ENCODE measurements at places on chromosomes 12 and 14.

- no peak for DNase-seq
Measured at GRCh38 chr12:85807730-85808129, 28.5 kb downstream of the RASSF9 start.

DNA sequence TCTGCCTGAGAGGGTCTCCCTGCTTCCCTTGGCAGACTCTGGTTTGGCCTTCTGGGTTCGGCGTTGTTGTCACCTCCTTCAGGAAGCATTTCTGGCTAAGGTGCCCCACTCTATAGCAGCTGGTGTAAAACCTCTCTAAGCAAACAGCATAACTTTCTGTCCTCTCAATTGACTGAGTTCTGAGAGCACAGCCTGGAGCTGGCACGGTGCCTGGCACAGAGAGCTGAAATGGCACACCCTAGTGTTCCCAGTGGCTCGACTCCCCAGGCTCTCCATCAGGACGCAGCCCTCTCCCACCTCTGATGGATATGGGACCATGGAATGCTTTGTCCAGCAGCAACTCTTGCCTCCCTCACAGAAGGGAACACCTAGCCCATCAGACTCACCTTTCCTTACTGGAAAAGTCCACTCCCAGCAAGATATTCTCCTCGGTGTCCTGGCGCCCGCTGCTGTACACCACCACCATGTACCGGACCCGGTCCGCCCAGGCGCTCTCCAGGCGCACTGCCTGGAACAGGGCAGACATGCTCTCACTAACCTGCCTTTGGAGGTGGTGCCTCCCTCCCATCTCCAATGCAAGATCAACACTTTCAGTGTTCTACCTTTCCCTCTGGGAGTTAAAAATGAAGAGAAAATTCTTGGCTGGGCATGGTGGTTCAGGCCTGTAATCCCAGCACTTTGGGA is 40.6 kb downstream of the SSH1 start:
- DNase-seq: no peak

- no peak for DNase-seq
Measured at GRCh38 chr12:12713932-12714275, 3.3 kb upstream of the CDKN1B start.

DNA sequence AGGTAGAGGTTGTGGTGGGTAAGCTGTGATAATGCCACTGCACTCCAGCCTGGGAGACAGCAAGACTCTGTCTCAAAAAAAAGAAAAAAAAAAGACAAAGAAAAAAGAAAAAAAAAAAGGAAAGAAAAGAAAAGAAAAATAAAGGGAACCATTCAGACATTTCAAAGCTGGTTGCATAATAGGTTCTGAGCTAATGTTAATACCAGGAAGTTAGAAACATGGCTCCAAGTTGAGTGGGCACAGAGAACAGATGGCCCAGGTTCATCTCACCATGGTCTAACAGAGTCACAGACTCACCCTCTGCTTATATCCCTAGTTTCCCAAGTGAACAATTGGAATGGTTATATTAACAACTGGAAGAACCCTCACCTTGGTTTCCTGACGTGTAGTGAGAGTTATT is 17.4 kb upstream of the ZDHHC17 start:
- no peak for DNase-seq

GRCh38 chr14:74684434-74684833 is 28.4 kb downstream of the AREL1 start:
- no peak for DNase-seq

GRCh38 chr12:75764091-75764841 is 252.9 kb upstream of the KRR1 start:
- no peak for DNase-seq

DNA sequence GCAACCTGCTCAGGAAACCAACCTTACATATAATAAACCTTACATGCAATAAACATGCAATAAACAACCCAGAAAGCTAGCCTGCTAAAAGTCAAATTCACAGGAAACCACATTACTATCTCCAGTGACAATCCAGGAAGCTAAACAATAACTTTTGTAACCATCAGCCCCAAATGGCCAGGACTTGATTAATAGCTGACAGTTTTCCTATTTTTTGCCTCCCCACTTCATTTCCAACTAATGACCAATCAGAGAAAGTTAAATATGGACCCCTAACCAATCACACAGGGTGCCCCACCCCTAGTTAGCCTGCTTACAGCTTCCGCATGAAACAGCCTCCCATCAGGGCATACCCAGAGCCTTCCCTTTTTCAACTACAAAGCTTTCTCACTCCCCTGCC is 152.2 kb upstream of the LMNTD1 start:
- no peak for DNase-seq

GRCh38 chr12:99170037-99170436 is 477.5 kb upstream of the GARIN6 start:
- DNase-seq: no peak

- no peak for DNase-seq
Measured at GRCh38 chr12:77189901-77190416, 124.6 kb upstream of the E2F7 start.

- DNase-seq: no peak
Measured at GRCh38 chr12:122669397-122670070, 33.6 kb downstream of the HCAR2 start.

DNA sequence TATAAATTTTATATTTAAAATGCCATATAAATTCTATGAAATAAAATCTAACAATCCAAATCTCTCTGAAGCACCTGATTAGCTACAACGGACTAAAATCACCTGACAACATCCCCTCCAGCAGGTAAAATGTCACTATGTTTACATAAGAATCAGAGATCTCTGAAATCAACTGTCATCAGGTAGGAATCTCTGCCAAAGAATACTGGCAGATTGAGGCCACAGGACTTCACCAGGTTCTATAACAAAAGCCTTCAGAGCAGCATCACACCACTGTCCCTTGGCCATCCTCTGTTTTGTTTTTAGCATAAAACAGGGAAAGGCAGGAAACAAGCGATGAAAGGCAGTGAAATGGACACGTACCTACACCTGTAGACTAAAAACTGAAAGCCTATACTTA is 22.1 kb downstream of the FGD6 start:
- DNase-seq: no peak

DNA sequence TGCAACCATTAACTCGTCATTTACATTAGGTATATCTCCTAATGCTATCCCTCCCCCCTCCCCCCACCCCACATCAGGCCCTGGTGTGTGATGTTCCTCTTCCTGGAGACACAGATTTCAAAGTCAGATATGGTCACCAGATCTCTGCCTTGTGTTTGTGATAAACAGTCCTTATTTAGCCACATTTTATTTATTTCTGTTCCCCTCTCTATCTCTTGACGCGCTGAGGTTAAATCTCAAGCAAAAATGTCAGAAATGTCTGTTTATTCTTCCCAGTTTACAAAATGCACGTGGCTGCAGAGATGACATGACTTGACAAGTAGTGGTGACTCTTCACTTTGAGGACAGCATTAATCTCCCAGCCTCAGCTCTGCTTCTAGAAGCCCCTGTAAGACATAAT is 11.5 kb upstream of the RASSF3 start:
- DNase-seq: no peak

DNA sequence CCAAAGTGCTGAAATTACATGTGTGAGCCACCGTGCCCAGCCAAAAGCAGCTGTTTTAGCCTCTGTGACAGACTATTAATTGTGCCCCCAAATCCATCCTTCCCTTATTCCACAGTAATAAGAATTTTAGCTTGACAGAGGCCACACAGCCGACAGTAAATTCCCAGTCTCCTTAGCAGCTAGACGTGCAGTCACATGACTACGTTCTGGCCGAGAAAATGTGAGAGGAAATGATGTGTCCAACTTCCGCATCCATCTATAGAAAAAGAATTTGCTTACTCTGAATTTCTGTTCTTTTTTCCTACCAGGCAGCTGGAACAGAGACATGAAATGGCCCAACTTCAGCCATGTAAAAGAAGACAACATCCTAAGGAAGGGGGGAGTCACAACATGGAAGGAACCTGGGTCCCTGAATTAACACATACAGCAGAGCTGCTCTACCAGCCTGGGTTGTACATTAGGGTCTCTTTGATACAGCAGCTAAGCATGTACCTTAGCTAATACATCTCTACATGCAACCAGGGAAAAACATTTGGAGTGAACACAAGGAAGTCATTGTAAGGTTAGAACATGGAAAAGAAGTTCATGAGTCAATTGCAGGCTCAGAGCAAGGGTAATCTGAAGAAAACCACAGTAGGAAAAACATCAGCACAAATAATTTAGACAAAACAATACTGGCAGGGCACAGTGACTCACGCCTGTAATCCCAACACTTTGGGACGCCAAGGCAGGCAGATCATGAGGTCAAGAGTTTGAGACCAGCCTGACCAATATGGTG is 35.5 kb downstream of the CIT start:
- no peak for DNase-seq

- no peak for DNase-seq
Measured at GRCh38 chr14:84891404-84891803, 638.5 kb upstream of the FLRT2 start.

DNA sequence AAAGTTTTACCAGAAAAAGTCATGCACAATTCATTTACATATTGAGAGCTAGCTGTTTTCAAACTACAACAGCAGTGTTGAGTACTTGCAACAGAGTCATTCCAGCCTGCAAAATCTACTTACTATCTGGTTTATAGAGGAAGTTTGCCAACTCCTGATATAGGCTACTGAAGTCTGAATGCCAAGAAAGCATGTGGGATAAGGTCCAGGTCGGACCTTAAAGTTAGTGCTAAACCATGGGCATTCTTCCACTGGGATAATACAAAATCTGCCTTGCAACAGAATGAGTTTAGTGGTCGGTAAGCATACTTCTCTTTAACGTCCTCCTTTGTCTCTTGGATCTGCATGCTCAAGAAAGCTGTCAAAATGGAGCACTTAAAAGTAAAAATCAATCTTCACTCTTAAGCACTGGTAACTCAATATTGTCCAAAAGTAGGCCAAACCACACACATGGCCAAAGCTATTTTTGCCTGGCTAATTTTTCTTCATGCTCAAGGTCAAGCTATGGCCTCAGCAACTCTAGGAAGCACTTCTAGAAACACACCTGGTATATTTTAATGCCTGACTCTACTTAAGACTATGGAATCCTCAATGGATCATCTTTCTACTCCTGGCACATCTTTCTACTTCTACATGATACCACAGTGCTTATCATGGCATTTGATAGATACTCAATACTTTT is 364.9 kb upstream of the KITLG start:
- DNase-seq: no peak

GRCh38 chr14:61186341-61187195 is 94.6 kb downstream of the TMEM30B start:
- DNase-seq: no peak

- no peak for DNase-seq
Measured at GRCh38 chr12:57881475-57881874, 34.9 kb upstream of the CTDSP2 start.

- DNase-seq: no peak
Measured at GRCh38 chr14:86954623-86955022, 1038.4 kb downstream of the GALC start.

GRCh38 chr12:28955931-28956330 is 193.1 kb upstream of the FAR2 start:
- DNase-seq: no peak

GRCh38 chr14:104428860-104429259 is 150.7 kb upstream of the C14orf180 start:
- no peak for DNase-seq

GRCh38 chr12:48764521-48764920 is 24.4 kb downstream of the ADCY6 start:
- DNase-seq: no peak

- no peak for DNase-seq
Measured at GRCh38 chr14:53516261-53516774, 363.2 kb upstream of the DDHD1 start.

GRCh38 chr12:53980802-53981496 is 4.0 kb upstream of the HOXC10 start:
- no peak for DNase-seq

GRCh38 chr12:3019005-3019680 is 58.0 kb upstream of the TSPAN9 start:
- no peak for DNase-seq

DNA sequence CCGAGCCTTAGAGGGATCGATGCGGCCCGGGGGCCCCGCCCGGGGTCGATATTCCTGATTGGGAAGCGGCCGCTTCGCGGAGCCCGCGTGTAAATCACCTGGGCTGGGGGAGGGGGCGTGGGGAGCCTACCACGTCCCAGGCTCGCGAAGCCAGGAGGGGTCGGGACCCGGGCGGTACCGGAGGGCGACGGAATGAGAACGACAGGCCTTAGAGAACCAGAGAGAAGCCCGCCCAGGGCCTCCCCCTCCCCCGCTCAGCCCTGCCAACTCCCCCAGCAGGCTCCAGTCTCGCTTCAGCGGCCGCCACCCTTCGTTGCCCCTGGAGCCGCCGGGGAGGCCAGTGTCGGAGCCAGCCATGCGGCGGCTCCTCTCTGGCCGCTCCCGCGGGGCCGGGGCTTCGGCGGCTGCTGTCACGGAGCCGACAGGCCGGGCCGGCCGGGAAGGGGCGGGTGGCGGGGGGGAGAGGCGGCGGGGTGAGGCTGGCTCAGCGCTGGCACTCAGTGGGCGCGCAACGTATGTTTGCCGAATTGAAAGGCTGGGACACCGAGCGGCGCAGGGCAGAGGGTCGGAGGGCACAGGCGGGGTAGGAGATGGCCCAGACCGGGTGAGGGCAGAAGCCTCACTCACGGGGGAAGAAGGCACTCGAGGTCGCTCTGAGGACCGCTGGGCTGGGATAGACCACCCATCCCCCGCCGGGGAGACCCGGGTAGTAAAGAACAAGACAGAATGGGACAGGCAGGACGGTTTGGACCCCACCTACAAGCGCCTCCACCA is 1.4 kb upstream of the DNAJC22 start:
- DNase-seq: no peak

- no peak for DNase-seq
Measured at GRCh38 chr14:63301891-63302534, 16.7 kb downstream of the GPHB5 start.

- no peak for DNase-seq
Measured at GRCh38 chr12:9096563-9097176, 19.0 kb downstream of the A2M start.
